ENCODE measurements at places on chromosomes 2 and 18. TPM values are rescaled to one million over a fixed set of nuclear protein-coding genes. Genes with fewer than 3 reads are reported as not detected.

ANKRD53 gene
- total RNA-seq = 1.4 TPM

DNA sequence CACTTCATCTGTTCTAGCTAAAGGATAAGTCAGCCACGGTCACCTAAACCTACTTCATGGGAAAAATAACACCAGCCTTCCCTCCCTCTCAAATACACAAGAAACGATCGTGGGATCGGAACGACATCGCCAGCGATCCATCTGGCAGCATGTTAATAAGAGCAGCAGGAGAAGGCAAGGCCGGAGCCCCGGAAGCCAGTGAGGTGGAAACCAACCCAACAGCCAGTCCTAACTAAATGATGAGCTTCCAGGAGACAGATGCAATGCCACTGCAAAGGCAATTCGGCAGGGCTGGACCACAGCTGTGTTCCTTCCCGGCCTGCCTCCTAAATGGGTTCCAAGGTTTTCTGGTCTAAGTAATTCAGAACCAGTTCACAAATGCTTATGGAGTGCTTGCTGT is 117.5 kb downstream of the TMEM163 start:
- no peak for DNase-seq

DNA sequence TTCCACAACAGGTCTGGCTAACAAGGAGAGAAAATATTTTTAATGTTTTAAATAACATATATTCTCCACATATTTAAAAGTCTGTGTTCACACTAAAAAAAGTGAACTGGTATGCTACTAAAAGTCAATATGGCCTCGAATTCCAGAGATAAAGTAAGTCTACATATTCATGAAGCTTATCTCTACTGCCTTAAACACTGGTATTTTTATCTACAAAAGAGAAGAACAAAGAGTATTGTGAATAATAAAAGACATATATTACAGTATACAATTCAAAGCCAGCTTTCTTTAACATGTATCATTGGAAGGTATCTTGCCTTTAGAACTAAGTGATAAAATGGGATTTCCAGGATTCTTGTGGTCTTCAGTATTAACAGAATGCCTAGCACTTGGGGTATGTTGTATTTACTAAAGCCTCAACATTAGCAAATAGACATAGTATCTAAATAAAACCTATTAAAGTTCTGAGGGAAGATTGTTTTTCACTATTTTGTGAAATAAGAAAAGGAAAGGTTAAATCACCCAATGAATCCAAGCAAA is 302.8 kb upstream of the CCDC68 start:
- DNase-seq = no peak

GRCh38 chr2:75389271-75389670 is 171.5 kb downstream of the EVA1A start:
- peak; percentile 42 for DNase-seq

DNA sequence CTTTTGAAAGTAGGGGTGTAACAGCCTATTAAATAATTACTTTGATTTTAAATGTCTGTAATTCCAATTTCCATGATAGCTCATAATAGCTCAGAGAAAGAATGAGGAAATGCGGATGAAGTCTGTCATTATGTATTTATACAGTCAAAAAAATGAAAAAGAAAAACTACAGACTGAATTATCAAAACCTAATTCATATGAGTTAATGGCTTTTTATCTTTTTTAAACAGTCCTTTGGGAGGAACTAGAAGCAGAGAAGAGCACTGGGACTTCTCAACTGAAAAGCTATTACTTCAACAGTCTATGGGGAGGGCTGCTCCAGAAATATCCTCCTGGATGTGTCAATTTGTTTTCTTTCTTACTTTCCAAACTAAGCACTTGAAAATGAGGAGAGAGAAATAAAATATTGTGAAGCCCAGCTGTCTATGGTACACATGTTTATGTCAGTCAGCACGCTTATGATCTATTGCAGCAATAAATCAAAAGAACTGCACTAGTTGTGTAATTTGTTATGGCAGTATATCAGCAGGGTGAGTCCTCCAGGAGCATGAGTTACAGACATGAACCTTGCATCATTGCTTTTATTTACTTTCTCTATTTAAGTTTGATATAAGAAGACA is 1550.2 kb downstream of the LRP1B start:
- no peak for DNase-seq

C18orf63 gene
- total RNA-seq = not detected

DNA sequence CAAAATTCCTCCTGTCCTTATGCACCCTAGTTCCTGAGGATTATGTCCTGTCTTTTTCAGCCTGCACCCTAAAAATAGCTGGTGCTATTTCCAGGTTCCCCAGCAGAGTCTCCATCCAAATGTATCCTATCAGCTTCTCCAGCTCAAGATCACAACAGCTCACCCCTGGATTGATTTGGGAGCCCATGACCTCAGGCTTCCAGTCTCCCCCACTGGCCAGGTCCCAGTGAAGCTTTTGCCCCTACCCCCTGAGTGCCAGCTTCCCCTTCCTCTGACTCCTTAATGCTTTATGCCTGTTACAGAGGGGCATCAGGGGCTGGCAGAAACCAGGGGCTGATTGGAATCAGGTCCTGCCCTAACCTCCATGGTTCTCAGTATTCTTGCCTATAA is 76.9 kb upstream of the DAPL1 start:
- no peak for DNase-seq

GRCh38 chr2:38377050-38377828 is at the start of gene ATL2:
Gene ATL2 (minus strand): TSS chr2:38377273. CDS start chr2:38377260, 13 bp downstream.
- peak; percentile 95 for DNase-seq
